Sciatic nerve (tissue), 2 donors: ENCODE measurements at places on chromosomes 1 and 21. TPM values are rescaled to one million over a fixed set of nuclear protein-coding genes. Genes with fewer than 3 reads are reported as not detected.

DNA sequence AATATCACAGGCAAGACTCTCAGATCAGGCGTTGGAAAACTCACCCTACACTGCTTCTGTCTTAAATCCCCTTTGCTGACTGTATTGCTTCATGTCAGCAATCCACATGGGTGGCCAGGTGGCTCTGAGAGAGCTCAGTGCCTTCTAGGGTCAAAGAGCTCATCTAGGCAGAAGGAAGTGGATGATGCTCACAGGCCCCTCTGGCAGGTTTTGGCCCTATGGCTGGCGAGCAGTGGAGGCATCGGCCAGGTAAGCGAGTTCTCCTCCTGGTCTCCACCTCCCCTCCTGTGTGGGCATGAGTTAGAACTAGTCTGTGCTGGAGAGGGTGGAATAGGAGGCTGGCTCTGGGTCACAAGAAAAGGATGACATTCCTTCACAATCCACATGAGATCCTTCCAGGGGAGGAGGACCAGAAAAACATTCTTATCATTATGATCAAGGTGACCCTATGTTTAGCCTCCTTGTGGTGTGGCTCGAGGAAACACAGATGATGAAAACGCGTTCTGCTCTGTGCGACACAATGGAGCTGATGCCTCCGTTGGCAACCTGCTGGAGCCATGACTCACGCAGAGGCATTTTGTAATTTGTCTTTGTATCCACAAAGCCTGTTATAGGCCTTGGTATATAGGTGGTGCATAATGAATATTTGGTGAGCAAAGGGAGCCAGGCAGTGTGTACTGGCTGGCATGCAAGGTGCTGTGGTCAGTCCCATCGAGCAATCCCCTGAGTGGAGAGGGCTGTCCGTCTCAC, 264.6 kb upstream of the RAB4A start:
- no peak for DNase-seq

GRCh38 chr1:230899841-230900251, 31.5 kb upstream of the C1orf198 start:
- DNase-seq: no peak

- no peak for DNase-seq
Observed at GRCh38 chr1:216830424-216831210, 107.4 kb upstream of the ESRRG start.

DNA sequence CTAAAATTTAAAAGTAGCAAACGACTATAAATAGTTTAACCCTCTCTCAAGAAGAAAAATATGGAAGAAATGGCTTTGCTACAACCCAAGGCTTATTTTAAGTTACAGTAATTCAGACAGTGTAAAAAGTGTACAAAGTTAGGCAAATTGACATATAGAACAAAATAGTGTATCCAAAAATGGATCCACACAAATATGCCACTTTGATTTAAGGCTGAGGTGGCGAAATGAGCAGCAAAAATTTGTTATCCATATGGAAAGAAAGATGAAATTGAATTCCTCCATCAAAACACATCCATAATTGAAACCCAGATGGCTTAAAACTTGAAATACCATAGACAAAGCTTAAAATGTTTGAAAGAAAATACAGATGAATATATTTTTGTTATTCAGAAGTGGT, 540.8 kb downstream of the BRINP3 start:
- DNase-seq: no peak

Gene MINDY1
- total RNA-seq: 50.5 TPM

Gene RFX5
- total RNA-seq: 30.9 TPM

Gene ERICH3
- 0.45 TPM for total RNA-seq
